ENCODE measurements at places on chromosomes 2 and 18.

DNA sequence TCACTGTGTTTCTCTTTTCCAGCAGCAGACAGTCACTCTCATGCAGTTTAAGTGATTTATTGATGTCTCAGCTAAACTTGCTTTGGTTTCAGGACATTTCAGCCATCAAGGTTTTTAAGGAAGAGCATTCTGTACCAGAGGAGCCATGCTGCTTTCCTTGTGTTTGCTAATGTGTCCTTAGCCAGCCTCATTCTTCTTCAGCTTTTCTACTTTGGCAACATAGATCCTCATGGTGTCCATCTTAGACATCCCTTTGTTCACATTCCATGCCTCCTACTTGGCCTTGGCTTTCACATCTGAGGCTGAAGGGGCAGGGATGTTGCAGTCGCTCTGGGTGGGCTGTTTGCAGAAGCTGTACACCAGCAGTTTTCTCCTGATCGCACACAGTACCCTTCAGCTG is 68.2 kb downstream of the OTX1 start:
- DNase-seq, result no peak

DNA sequence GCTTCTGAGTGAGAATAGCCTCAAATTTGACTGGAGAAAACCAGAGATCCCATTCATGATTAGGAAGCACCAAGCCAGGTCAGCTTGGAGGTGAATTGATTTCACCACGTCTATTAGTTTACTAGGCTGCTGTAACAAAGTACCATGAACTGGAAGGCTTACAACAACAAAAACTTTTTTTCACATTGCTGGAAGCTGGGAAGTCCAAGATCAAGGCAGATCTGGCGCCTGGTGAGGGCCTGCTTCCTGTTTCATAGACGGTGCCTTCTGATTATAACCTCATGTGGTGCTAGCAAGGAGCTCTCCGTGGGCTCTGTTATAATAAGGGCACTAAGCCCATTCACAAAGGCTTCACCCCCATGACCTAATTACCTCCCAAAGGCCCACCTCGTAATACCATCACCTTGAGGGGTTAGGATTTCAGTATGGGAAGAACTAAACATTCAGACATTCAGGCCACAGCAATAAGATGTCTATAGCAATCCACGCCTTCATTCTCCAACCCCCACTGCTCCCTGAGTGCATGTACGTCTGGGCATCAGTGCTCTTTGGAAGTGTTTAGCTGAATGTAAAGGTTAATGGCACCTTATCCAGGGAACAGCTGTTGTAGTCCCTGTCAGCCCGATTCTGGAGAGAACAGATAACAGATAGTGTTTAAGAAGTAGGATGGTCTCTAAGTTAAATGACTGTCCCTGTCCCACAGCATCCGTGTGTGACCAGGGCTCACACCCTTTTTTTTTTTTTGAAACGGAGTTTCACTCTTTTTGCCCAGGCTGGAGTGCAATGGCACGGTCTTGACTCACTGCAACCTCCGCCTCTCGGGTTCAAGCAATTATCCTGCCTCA is 89.2 kb downstream of the SOCS6 start:
- no peak for DNase-seq

DNA sequence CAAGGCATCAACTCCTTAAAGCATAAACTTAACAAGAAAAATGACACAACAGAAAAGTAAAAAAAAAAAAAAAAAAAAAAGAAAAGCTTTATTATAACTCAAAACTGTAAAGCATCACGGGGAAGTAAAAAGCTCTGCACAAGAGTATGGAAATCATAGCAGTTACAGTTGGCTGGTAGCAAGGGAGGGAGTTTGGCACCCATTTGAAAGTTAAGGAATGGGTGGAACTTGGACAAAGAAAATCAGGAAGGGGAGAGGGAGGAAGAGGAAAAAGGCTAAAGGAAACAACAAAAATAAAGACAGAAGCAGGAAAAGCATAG is 8.6 kb downstream of the KLF7 start:
- no peak for DNase-seq

DNA sequence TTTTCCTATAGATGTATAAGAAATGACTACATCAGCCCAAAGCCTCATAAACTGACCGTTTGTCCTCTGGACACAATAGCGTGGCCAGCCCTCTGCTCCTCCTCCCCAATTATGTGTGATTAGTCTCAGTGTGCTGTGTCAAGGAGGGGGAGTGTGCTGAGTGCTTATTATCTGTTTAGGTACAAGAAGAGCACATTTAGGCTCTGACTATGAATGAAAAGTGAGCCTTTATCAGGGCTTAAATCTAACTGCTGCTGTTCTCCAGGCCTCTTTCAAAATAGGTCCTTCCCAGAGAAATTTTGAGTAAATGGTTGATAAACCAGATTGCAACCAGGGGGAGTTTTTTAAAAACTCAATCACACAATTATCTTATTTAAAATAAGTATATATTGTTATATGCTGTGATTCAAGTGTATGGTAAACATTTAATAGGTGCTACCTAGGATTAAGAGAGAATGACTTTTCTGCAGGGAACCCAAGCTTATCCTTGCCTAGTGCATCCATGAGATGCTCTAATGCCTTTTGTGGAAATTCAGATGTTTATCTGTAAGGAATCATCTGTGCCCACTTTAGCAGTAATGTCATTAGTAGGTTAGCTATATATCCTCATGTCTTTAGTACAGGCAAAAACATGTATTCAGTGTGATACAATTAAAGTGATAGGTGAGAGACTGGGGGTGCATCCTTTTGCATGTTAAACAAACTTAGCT is 168.7 kb upstream of the SIX3 start:
- DNase-seq, result no peak

GRCh38 chr2:52465287-52465686 is 1302.3 kb upstream of the CHAC2 start:
- DNase-seq, result no peak

DNA sequence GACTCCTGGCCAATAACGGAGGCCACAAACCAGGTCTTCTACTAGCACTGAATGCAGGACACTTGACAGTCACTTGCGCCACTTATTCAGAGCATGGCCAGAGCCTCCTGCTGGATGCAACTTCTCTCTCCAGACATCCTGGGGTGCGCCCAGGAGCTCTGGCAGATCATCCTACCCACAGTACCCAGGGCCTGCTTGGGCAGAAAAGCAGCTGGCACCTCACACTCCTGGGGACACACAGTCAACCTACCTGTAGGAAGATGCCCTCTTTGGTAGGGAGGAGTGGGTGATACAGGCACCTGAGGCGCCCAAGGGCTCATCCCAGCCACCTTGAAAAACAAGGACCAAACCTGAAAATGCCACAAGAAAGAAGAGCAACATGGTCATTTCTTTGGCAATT is 13.3 kb downstream of the GALNT14 start:
- DNase-seq, result no peak
